ENCODE measurements at places on chromosomes 7 and 10.

DNA sequence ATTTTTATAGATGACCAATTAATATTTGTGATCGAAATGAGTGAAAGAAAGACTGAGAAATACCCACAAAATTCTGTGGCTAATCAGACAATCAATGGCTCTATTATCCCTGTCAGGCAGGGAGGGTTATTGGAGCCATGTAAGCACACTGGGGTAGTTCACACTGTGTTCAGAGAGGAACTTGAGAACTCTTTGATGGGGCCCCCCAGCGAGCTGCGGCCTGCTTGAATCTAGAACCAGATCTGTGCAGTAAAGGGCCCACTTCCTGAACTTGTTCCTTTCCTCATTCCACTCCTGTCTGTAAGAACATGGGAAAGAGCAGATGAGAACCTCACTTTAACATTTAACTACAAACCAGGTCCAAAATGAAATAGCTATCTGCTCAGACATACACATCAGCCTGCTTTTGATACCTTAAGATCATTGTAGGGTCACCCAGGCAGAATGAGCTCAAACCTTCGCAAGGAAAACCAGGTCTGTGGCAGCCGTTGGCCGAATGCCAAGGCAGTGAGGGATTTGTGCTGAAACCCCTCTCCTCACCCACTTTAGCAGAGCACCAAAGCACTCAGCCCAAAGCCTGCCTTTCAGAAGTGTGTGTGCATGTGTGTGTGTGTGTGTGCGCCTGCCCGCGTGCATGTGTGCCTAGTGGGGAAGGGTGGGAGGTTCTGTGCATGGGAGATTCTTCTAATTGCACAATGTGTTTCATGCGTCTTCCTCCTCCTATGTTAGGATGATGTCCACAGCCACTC lies 365.6 kb upstream of the MGMT start:
- no peak for DNase-seq

GRCh38 chr7:4240520-4241303 lies 441.4 kb upstream of the FOXK1 start:
- DNase-seq = no peak

GRCh38 chr7:157898802-157899505 lies 562.1 kb downstream of the DNAJB6 start:
- DNase-seq = no peak

- no peak for DNase-seq
Observed at GRCh38 chr10:11007476-11008020, 10.1 kb upstream of the CELF2 start.

- no peak for DNase-seq
Observed at GRCh38 chr10:11906714-11907113, 83.6 kb downstream of the PROSER2 start.

DNA sequence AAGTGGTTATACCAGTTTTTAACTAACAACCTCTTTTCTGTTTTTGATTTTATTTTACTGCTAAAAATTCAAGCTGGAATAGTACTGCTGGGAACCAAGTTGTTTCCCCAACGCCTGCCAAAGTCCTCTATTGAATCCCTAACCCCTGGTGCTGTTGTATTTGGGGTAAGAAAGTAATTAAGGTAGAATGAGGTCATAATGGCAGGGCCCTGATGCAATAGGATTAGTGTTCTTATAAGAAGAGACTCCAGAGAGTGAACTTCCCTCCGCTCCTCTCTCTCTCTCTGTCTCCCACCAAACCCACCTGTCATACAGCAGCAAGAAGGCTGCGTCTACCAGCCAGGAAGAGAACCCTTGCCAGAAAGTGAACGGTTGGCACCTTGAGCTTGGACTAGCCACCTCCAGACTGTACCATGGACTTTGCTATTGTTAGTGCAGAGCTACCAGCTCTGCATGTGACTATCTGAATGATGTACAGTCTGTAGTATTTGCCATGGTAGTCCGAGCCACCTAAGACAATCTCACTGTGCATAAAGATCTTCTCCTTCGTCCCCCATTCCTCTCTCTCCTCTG lies 86.5 kb upstream of the KLF6 start:
- no peak for DNase-seq

- no peak for DNase-seq
Observed at GRCh38 chr10:105183536-105183935, 542.4 kb downstream of the SORCS3 start.

- no peak for DNase-seq
Observed at GRCh38 chr7:98297626-98298286, 16.3 kb downstream of the BRI3 start.

- DNase-seq = peak; percentile 98
Observed at GRCh38 chr10:62380016-62380415, 5.8 kb downstream of the ZNF365 start.

DNA sequence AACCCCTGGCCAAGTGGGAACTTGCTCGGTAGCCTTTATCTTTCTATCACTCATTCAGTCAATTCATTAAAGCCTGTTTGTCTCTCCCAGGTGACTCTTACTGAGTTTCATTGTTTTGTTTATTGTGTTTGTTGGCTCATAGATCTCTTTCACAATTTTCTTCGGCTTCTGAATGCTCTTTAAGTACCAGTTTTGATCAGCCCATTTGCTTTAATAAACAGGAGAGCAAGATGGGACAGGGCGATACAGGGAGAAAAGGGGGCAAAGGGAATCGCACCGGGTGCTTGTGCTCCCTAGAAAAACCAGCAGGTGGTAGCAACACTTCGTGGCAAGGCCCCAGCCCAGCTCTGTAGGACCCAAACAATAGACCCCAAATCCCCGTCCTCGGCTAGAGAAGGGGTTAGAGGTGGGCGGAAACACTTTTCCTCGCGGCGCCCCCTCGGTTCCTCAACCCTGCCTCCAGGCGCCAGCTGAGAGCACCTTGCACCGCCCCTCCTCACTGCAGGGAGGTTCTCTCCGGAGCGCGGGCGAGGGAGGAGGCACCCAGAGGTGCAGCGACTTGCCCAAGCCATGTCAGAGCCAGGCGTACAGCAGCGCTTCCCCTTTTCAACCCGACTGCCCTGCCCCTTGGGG lies 1.0 kb upstream of the EPHB6 start:
- DNase-seq = peak; percentile 70

GRCh38 chr7:41054960-41055661 lies 647.8 kb downstream of the INHBA start:
- DNase-seq = no peak

DNA sequence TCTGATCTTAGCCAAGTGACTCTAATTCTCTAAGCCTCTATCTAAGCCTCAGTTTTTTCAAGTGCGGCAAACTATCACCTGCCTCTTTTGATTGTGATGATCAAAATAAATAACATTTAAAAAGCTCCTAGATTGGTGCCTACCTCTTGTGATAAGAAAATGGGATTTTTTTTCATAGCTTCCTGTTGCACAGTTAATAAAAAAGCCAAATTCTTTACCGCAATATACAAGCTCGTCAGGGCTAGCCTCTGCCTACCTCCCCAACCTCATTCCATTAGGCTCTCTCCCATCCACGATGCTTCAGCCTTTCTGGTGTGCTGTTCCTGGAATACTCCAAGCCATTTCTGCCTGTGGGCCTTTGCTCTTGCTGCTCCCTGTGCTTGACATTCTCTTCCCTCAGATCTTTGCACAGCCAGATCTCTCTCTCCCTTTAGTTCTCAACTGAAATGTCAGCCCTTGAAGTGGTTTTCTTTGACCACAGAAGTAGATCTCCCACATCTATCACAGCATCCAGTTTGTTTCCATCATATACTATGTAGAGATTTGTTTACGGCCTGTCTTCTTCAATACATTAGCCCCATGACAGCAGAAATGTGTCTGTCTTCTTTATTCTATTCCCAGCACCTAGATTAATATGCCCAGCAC lies 48.8 kb downstream of the SFR1 start:
- no peak for DNase-seq

DNA sequence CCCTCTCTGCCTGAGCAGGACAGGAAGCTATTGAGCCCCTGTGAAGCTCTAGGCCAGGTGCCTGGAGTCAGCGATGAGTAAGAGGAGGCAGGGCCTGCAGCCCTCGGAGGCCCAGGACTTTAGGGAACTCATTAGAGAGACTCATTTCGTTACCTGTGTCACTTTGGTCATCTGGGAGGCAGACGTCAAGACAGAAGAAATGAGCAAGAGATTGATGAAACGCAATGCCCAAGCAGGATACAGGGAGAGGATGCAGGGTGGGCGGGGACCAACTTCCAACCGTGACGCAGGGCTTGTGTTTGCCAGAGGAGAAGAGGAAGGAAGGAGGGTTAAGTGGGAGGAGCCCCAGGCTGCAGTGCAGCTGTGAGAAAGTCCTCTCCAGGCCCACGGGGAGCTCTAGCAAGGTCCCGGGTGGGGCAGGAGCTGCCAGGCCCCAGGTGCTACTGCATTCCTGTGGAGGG lies 26.4 kb upstream of the GNA12 start:
- no peak for DNase-seq

GRCh38 chr10:97667463-97667862 lies 19.6 kb downstream of the AVPI1 start:
- no peak for DNase-seq

DNA sequence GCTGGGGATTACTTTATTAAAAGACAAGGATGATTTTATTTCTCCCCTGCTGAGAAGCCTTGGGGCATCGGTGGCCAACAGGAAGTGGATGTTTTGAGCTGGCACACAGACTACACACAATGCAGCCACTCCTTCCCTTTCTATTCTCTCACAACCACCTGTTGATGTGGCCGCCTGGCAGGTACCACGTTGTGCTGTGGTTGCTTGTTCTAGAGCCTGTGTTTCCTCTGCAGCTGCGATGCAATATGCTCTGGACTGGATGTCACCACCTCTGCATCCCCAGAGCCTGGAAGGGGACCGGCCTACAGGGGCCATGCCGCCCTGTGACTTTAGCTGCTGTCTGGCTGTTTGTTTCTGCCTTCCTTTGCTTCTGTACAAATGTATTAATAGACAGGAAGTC lies 195.7 kb upstream of the CELF2 start:
- DNase-seq = no peak

GRCh38 chr7:72217151-72217550 lies 195.0 kb downstream of the CALN1 start:
- peak; percentile 18 for DNase-seq

DNA sequence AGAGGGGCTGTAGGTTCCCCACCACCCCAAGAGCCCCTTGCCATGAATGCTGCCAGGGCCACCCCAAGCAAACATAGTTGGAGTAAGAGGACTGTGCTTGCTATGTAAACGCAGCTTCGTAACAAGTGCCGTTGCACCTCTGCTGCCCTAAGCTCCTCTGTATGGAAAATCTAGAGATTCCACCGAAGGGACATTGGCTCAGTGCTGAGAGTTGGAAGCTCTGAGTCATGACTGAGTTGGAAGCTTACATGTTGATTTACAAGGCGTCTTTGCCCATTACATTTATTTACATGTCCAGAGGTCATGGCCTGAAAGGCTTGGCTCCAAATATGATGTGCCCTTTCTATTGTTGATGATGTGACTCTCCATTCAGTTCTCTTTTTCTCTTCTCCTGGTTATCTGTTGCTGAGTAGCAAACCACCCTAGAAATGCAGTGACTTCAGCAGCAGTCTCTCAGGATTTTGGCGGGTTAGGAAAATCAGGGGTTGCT lies 233.1 kb upstream of the TCF7L2 start:
- DNase-seq = no peak

- no peak for DNase-seq
Observed at GRCh38 chr10:22915314-22915713, 12.5 kb upstream of the ARMC3 start.

DNA sequence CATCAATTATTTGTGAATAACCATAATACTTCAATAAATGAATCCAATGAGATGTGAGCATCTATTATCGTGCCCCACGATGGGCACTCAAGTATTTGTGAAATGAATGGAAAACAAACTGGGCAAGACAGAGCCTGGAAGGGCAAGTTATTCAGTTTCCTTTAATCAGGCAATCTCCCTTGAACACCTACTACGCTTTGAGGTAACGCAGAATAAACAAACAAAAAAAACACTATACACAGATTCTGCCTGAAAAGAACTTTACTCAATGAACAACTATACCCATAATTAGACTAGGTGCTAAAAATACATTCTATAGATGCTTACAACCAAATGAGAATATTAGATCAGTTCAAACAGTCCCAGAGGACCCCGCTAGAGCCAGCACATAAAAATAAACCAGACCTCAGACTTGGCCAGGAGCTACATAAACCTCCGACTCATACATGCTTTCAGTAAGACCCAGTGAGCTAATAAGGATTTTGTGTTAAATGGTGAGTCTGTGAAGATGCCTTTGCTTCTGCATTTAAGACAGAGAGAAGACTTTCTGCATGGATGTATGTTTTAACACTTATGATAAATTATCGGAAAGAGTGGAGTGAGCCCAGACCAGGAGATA lies 121.3 kb downstream of the MPP7 start:
- no peak for DNase-seq

GRCh38 chr10:8803992-8804391 lies 749.5 kb downstream of the GATA3 start:
- no peak for DNase-seq

GRCh38 chr7:81769891-81770727 lies at the start of gene HGF:
Gene HGF (minus strand): TSS chr7:81770047. CDS start chr7:81769971, 76 bp downstream.
- peak; percentile 17 for DNase-seq

DNA sequence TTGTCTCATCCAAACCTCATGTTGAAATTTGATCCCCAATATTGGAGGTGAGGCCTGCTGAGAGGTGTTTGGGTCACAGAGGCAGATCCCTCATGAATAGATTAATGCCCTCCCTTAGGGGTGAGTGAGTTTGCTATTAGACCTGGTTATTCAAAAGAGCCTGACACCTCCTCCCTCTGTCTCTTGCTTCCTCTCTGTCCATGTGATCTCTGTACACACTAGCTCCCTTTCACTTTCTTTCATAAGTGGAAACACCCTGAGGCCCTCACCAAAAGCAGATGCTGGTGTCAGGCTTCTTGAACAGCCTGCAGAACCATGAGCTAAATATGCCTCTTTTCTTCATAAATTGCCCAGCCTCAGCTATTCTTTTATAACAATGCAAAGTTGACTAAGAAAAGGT lies 447.1 kb downstream of the MDFIC start:
- DNase-seq = no peak

GRCh38 chr7:142957723-142958122 lies 4.4 kb downstream of the KEL start:
- no peak for DNase-seq

DNA sequence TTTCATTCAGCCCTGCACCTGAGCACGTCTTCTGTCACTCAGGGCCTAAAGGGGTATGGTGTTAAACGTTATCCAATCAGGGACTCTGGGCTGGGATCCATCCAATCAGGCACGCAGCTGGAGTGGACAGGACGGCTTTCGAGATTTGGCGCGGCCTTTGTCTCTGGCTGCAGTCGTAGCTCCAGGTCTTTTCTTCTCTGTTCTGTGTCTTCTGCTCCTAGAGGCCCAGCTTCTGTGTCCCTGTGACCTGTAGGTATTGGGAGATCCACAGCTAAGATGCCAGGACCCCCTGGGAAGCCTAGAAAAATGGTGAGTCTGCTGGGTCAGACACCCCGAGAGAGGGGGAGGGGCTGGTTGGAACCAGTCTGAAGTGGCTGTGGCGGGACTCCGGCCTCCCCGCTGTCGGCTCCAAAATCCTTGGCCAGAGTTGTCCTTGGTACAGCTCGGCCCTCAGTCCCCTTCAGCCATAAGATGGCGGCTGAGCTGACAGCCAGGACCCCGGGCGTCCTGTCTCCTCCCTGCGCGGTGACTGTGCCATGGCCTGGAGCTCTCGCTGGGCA lies 11.7 kb upstream of the ZNF680 start:
- peak; percentile 76 for DNase-seq
